ENCODE measurements at places on chromosomes 3 and 15. TPM values are rescaled to one million over a fixed set of nuclear protein-coding genes. Genes with fewer than 3 reads are reported as not detected.

- DNase-seq: no peak
- no peak overlapping the region for H3K27ac ChIP-seq
- H3K4me3 ChIP-seq: no peak overlapping the region
- no peaks in the 10 kb centered on the region for H3K4me1 ChIP-seq
These were observed 33.7 kb downstream of the RORA start for GRCh38 chr15:61195116-61196002.

- no peaks in the 10 kb centered on the region for H3K4me1 ChIP-seq
- H3K4me3 ChIP-seq: no peak overlapping the region
- no peaks in the 10 kb centered on the region for H3K36me3 ChIP-seq
- H3K27ac ChIP-seq: no peak overlapping the region
- H3K27me3 ChIP-seq: no peaks in the 10 kb centered on the region
These were observed 140.2 kb downstream of the CACNA2D3 start for GRCh38 chr3:54262541-54262940.

ANKRD63 gene
- total RNA-seq: not detected

GRCh38 chr15:29770796-29771195 is 51.5 kb downstream of the TJP1 start:
- no peak overlapping the region for H3K27ac ChIP-seq
- no peaks in the 10 kb centered on the region for H3K27me3 ChIP-seq
- no peaks in the 10 kb centered on the region for H3K4me1 ChIP-seq
- H3K4me3 ChIP-seq: no peak overlapping the region
- DNase-seq: no peak
- peaks cover 43% of the 10 kb centered on the region for H3K36me3 ChIP-seq

DNA sequence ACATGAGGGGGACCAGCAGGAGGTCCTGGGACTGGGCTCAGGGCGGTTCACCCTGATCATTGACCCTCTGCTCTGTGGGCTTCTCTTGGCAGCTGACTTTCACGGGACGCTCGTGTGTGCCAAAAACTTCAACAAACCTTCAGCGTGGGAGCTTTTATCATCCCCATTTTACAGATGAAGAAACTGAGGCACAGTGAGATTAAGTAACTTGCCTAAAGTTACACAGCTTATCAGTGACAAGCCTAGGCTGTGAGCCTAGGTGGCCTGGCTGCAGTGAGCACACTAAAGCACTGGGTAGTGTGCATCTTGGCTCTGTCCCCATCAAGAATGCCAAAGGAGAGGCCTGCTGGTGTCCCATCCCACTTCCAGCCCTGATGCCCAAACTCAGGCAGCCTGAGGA is 23.6 kb upstream of the DUSP7 start:
- H3K27me3 ChIP-seq: no peaks in the 10 kb centered on the region
- no peaks in the 10 kb centered on the region for H3K36me3 ChIP-seq
- H3K4me3 ChIP-seq: no peak overlapping the region
- peaks cover 12% of the 10 kb centered on the region for H3K4me1 ChIP-seq

DNA sequence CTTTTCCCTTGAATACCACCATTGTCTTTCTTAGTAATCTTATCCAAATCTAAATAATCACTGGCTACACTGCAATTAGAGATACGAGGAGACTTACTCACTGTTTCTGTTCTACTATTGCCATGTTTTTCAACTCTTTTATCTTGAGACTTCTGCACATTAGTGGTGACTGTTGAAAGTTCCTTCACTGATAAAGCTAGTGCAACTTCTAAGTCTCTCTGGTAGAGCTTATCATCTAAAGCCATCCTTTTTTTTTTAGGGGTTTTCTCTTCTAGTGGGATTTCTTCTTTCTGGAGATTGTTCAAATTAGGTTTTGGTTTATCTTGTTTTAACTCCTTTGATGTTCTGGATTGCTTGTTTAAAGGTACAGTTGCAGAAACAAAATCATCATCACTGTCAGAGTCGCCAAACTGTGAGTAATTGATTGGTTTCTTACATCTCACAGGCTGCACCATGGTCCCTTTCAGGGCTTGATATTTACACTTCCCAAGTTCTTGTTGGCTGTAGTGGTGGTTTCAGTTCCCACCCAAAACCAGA is 37.7 kb downstream of the NCK1 start:
- peaks cover 34% of the 10 kb centered on the region for H3K4me1 ChIP-seq
- no peaks in the 10 kb centered on the region for H3K27me3 ChIP-seq
- H3K27ac ChIP-seq: no peak overlapping the region
- no peaks in the 10 kb centered on the region for H3K36me3 ChIP-seq

GRCh38 chr3:71099997-71100719 is 483.4 kb downstream of the FOXP1 start:
- peaks cover 60% of the 10 kb centered on the region for H3K4me1 ChIP-seq
- no peak overlapping the region for H3K4me3 ChIP-seq
- H3K27ac ChIP-seq: no peak overlapping the region
- no peaks in the 10 kb centered on the region for H3K27me3 ChIP-seq
- peaks cover 2% of the 10 kb centered on the region for H3K36me3 ChIP-seq

DNA sequence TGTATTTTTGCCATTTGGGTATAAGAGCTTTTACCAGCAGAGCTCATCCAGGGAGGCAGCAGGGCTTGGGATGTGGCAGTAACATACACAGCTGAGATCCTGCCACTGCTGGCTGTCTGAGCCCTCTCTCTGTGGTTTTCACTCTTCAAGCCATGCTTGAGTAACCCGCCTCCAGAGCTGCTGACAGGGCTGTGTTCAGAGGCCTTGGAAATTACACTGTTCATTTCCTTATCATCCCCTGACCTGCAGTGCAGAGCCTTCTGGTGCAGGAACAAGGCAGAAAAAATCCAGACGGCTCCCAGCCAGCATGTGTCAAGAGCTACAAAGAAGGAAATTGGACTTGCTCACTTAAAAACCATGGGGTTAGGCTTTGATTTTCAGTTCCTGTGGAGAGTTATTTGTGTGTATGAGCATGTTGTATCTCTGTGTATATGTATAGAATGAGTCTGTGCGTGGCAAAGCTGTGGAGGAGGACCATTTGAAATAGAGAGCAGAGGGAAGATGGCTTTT is 47.0 kb downstream of the ZNF609 start:
- H3K27me3 ChIP-seq: no peaks in the 10 kb centered on the region
- H3K4me3 ChIP-seq: no peak overlapping the region
- H3K36me3 ChIP-seq: peaks cover 10% of the 10 kb centered on the region
- DNase-seq: peak; percentile 80

GRCh38 chr3:151890721-151891141 is 17.3 kb downstream of the SUCNR1 start:
- no peaks in the 10 kb centered on the region for H3K36me3 ChIP-seq
- DNase-seq: no peak
- H3K4me1 ChIP-seq: peaks cover 4% of the 10 kb centered on the region
- no peaks in the 10 kb centered on the region for H3K27me3 ChIP-seq

GRCh38 chr3:46480491-46481195 is 15.9 kb upstream of the LTF start:
- no peak overlapping the region for H3K27ac ChIP-seq
- H3K4me1 ChIP-seq: no peaks in the 10 kb centered on the region
- no peak overlapping the region for H3K4me3 ChIP-seq
- no peaks in the 10 kb centered on the region for H3K27me3 ChIP-seq
- no peak for DNase-seq

DNA sequence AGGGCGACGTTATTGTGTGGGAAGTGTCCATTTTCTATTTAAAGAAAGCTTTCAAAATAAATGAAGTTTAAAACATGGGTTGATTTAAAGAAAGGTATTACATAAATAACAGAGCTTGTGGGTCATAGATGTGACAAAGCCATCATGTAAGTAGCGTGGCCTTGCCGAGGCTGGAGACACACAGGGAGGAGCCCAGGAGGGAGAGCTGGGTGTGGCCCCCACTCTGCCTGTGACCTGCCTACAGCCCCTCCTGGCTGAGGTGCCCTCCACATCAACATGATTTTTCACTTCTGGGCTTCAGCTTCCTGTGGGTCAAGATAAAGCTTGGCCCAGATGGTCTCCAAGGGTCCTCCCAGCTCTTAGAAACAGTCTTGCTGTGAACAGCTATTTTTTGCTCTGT is 12.5 kb upstream of the MGLL start:
- no peaks in the 10 kb centered on the region for H3K27me3 ChIP-seq
- no peaks in the 10 kb centered on the region for H3K4me1 ChIP-seq
- no peak for DNase-seq
- H3K27ac ChIP-seq: no peak overlapping the region

GRCh38 chr3:32620611-32621310 is 50.1 kb upstream of the DYNC1LI1 start:
- no peak for DNase-seq
- H3K4me1 ChIP-seq: no peaks in the 10 kb centered on the region
- H3K36me3 ChIP-seq: no peaks in the 10 kb centered on the region
- no peaks in the 10 kb centered on the region for H3K27me3 ChIP-seq
- no peak overlapping the region for H3K27ac ChIP-seq

DNA sequence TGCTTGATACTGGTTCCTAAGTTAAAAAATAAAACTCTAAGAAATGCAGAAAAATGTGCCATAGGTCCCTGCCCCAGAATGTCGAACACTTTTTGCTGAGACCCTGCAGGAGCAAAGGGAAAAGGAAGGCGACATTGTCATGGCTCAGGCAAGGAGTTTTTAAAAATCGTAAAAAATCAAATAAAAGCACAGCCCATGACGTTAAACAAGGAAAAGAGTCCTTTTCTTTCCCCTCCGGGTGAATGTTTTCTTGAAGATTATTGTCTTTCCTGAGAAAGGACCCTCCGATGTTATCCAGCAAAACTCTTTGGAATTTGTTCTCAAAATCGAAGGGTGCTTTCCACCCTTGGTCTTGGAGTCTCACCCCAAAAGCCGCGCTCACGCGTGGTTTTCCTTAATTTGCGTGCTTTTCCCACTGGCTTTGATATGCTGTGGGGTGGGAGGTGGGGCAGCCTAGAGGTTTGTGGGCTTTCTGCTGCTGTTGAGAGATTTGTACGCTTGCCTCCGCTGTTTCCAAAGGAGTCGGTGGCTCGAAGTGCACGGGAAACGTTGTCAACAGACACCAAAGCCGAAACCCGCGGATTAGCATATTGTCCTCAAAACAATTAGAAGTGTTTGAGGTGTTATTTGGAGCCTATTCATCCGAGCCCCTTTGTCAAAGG is 2.9 kb downstream of the SOX14 start:
- H3K27me3 ChIP-seq: peaks cover 100% of the 10 kb centered on the region
- no peak overlapping the region for H3K4me3 ChIP-seq

DNA sequence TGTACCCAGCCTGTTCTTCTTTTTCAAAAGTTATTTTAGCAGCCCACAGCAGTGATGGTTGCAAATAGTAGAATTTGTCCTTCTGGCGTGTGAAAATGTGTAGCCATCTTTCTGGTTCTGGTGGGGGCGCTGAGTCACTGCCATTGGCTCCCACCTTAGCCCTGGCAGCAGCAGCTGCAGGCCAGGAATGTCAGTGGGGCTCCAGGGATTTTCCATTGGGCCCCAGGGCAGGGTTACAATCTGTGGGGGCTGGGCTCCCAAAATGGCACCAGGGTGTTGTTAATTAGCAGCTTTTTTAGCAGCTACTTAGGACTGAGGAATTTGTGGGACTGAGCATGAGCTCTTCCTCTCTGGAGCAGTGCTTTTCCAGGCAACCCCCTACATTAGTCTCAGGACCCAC is 38.9 kb downstream of the TOPAZ1 start:
- no peaks in the 10 kb centered on the region for H3K36me3 ChIP-seq
- no peak for DNase-seq
- H3K27ac ChIP-seq: no peak overlapping the region
- no peaks in the 10 kb centered on the region for H3K4me1 ChIP-seq
- no peak overlapping the region for H3K4me3 ChIP-seq

- no peaks in the 10 kb centered on the region for H3K36me3 ChIP-seq
- no peaks in the 10 kb centered on the region for H3K27me3 ChIP-seq
- no peaks in the 10 kb centered on the region for H3K4me1 ChIP-seq
These were observed 92.3 kb downstream of the TMEM212 start for GRCh38 chr3:171935261-171936123.

DNA sequence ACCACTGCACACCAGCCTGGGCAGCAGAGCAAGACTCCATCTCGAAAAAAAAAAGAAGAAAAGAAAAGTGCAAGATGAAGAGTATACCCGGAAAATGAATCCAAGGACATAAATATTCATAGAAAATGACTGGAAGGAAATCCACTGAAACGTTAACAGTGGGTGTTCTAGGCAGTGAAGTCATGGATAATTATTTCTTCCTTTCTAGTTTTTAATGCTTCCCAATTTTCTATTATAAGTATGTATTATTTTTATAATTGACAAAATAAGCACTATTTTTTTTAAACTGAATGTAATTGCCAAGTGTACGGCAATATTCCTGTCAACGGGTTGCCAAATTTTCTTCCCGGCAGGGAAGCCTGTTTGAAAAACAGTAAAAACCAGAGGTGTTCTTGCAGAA is 37.4 kb upstream of the MGLL start:
- no peak overlapping the region for H3K27ac ChIP-seq
- no peak for DNase-seq
- no peaks in the 10 kb centered on the region for H3K36me3 ChIP-seq
- no peaks in the 10 kb centered on the region for H3K4me1 ChIP-seq
- no peak overlapping the region for H3K4me3 ChIP-seq

DNA sequence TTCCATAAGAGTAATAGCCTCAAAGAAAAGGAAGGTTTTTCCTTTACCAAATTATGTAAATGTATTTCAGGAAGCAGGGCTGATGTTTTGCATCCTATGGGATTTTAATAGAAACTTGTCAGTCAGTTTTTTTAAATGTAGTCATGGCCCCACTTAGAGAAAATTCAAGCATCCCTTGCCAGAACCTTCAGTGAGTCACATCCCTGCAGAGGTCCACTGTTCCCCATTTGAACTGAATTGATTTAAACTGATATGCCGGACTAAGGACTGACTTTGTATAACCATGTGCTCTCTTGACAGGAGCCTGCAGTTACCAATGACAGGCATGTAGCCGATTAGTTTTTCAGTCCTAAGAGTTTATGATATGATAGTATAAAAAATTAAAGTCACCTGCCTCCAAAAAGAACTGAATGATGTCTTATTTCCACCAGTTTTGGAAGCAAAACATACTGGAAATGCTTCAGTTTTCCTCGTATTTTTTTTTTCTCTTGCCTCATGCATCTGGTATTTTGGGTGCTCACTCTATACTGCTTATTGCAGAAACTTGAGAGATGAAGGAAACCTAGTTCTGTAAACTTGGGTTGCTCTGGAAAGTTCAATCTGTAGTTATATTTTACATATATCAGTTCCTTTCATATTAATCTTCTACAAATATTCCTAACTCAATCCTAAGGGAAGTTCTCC is 30.7 kb downstream of the LRTM1 start:
- H3K36me3 ChIP-seq: no peaks in the 10 kb centered on the region
- no peak overlapping the region for H3K27ac ChIP-seq

GRCh38 chr3:2856138-2857133 is 253.7 kb downstream of the IL5RA start:
- no peak overlapping the region for H3K27ac ChIP-seq
- no peaks in the 10 kb centered on the region for H3K4me1 ChIP-seq

SEMA5B gene
- total RNA-seq: 0.71 TPM

- no peak for DNase-seq
- H3K27ac ChIP-seq: no peak overlapping the region
- no peaks in the 10 kb centered on the region for H3K4me1 ChIP-seq
- H3K4me3 ChIP-seq: no peak overlapping the region
- no peaks in the 10 kb centered on the region for H3K36me3 ChIP-seq
These were observed 36.7 kb downstream of the VGLL3 start for GRCh38 chr3:86954226-86954625.

All from lower lobe of right lung (tissue), 2 donors.